ENCODE measurements at places on chromosomes 16 and 17. TPM values are rescaled to one million over a fixed set of nuclear protein-coding genes. Genes with fewer than 3 reads are reported as not detected.

Gene BICDL2
- not detected for total RNA-seq

Gene KRT222
- total RNA-seq, result not detected

Gene UTS2R
- not detected for total RNA-seq

Gene CA5A
- total RNA-seq, result not detected

Gene KRT33B
- not detected for total RNA-seq

Gene TMIGD1
- not detected for total RNA-seq

Gene INTS2
- total RNA-seq, result 15.4 TPM

Gene UBALD2
- total RNA-seq, result 3.7 TPM

Measured in fibroblast of the aortic adventitia (primary cell).